ENCODE measurements at places on chromosomes 6 and 20.
A peak's percentile ranks its signal among the peaks of the same experiment; 100 is the strongest.

DNA sequence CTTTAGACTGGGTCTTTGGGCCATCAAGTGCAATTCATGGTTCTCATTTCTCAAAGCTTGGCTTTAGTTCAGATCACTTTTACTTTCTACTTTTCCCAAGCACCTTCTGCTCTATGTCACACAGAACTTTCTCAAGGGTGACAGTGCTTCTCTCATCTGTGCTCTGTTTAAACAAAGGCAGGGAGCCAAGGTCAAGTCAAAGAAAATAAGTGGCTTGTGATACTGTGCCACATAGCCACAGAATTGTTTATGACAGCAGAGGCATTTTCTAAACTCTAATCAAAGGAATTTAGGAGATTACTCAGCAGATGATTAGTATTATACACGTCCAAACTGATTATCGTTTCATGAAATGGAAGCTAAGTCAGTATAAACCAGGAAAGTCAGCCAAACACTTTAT, 348.0 kb downstream of the HDGFL1 start:
- no peaks in the 10 kb centered on the region for H3K4me1 ChIP-seq
- peak; percentile 33 for DNase-seq
- no peak overlapping the region for H3K4me3 ChIP-seq
- H3K27me3 ChIP-seq, result no peaks in the 10 kb centered on the region
- no peak overlapping the region for H3K27ac ChIP-seq

DNA sequence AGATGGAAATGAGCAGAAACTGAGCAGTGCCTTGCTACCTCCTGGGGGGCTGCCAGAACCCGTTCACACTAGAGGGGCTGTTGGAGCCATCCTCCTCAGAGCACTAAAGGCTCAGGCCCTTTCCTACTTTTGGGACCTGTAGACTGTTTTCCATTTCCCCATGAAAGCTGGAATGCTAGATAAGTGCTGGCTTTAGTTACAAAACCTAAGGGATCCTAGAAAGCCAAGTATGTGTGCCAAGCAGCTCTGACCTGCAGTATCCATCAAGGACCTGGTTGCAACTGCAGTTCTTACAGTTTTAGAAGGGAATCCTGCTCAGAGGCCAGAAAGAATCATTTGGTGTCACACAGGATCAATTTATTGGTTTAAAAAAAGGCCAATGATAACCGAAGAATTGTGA, 176.7 kb upstream of the COL21A1 start:
- peaks cover 7% of the 10 kb centered on the region for H3K4me1 ChIP-seq
- no peaks in the 10 kb centered on the region for H3K27me3 ChIP-seq
- no peak for DNase-seq
- no peak overlapping the region for H3K27ac ChIP-seq
- H3K36me3 ChIP-seq, result no peaks in the 10 kb centered on the region
- H3K4me3 ChIP-seq, result no peak overlapping the region

DNA sequence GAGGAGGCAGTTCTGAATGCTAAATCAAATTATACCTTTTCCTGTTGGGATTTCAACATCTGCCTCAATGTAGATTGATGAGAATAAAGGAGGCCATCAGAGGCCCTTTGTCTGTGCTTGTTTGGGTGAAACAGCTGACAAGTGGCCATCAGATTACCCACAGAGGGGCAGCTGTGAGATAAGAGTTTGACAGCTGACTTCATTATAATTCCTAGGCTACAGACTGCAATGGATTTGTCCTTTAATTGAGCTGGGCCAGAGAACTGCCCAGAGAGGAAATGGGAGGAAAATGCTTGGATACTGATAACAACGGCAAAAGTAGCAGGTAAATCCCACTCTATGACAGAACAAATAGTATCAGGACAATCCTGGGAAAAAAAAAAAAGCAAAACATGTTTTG, 649.4 kb downstream of the HDGFL1 start:
- no peaks in the 10 kb centered on the region for H3K4me1 ChIP-seq
- no peaks in the 10 kb centered on the region for H3K27me3 ChIP-seq
- no peak for DNase-seq

DNA sequence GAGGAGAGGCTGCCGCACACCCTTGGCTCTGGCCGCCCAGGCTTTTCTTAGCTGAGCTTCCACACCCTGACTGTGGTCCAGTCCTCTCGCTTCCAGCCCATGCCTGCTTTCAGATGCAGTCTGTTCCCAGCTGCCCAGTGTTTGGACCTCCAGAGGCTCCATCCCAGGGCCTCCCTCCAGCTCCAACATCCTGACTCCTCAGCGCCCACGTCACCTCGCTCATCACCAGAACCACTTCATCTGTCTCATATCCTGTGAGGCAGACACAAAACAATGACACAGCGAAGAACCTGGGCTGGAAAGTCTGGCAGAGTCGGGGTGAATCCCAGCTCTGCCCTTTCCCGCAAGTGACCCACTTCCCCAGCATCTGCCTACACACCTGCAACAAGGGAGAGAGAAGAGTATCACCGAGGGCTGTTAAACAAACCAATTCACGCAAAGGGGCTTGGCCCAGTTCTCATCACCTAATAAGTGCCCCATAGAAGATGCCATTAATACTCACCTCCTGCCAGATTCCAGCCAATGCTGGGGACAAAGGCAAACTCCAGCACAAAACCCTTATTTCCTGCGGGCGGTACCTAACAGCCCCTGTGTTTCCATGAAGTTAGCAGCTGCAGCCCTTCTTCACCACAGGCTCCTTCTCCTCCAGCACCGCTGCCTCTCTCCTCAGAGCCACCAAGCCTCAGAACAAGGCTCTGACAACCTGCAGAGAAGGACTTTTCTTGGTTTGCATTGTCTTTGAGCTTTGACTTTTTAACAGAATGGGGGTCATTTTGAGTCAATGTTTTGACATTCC, 133.4 kb upstream of the CDH4 start:
- no peaks in the 10 kb centered on the region for H3K27me3 ChIP-seq
- H3K27ac ChIP-seq, result no peak overlapping the region
- H3K4me1 ChIP-seq, result no peaks in the 10 kb centered on the region
- H3K36me3 ChIP-seq, result no peaks in the 10 kb centered on the region
- no peak for DNase-seq

DNA sequence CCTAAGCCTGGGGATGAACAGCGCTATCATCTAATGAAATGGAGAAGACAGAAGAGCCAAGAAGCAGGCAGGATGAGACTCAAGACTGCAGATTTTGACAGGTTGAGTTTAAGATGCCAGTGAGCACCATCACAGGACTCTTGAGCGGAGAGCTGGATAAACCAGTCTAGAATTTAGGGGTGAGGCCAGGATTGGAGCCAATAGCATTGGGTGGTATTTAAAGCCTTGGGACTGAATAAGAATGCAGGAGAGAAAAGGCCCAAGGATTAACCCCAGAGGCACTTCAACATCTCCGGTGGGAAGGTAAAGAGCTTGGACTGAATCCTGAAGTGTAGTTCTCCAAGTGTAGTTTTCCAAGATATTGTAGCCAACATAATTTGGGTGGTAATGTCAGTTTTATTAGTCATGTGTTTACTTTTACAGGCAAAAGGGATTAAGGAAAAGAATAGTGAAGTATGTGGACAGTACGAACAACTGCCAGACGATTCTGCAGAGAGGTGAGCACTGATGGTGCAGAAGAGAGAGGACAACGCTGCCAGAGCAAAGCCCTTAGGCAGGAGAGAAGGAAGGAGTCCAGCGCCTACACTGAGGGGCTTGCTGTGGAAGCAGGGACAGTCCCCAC, 85.2 kb downstream of the DTNBP1 start:
- DNase-seq, result no peak
- no peaks in the 10 kb centered on the region for H3K27me3 ChIP-seq
- no peaks in the 10 kb centered on the region for H3K36me3 ChIP-seq
- no peak overlapping the region for H3K4me3 ChIP-seq
- H3K4me1 ChIP-seq, result peaks cover 24% of the 10 kb centered on the region
- no peak overlapping the region for H3K27ac ChIP-seq

DNA sequence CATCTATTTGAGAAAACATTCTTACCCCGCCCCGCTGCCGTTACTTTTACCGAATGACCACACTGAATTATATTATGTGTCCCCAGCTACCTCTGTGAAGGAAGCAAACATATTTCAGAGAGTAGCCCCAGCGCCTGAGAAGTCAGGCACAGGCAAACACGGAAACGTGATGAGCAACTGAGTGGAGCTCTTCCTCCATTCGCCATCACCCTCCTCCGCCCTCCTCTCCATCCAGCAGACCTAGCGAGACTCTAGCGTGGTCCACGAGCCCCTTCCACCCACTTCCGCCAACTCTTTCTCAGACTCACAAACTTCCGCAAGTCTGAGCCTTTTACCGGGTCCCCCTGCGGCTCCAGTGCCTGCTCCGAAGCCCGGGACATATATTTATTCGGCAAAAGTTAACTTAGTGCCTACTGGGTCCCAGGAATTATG, 582 bp downstream of the SNRPB start:
- peaks cover 28% of the 10 kb centered on the region for H3K36me3 ChIP-seq
- peak overlapping the region; percentile 67 for H3K27ac ChIP-seq
- no peak for DNase-seq

- DNase-seq, result no peak
- H3K4me1 ChIP-seq, result no peaks in the 10 kb centered on the region
- H3K36me3 ChIP-seq, result no peaks in the 10 kb centered on the region
- H3K4me3 ChIP-seq, result no peak overlapping the region
- no peak overlapping the region for H3K27ac ChIP-seq
- no peaks in the 10 kb centered on the region for H3K27me3 ChIP-seq
These were observed 120.1 kb upstream of the CCDC28A start for GRCh38 chr6:138653435-138653834.

- H3K4me3 ChIP-seq, result peak overlapping the region; percentile 63
- H3K27me3 ChIP-seq, result no peaks in the 10 kb centered on the region
- peak; percentile 75 for DNase-seq
- peak overlapping the region; percentile 100 for H3K27ac ChIP-seq
- H3K4me1 ChIP-seq, result peaks cover 33% of the 10 kb centered on the region
These were observed 2.7 kb upstream of the EEF1A1 start for GRCh38 chr6:73523434-73524123.

GRCh38 chr6:705047-705446, 12.1 kb upstream of the EXOC2 start:
- H3K4me3 ChIP-seq, result no peak overlapping the region
- no peaks in the 10 kb centered on the region for H3K4me1 ChIP-seq
- H3K27ac ChIP-seq, result no peak overlapping the region
- H3K27me3 ChIP-seq, result no peaks in the 10 kb centered on the region
- no peaks in the 10 kb centered on the region for H3K36me3 ChIP-seq

- H3K4me1 ChIP-seq, result no peaks in the 10 kb centered on the region
- no peak for DNase-seq
- no peaks in the 10 kb centered on the region for H3K27me3 ChIP-seq
- no peak overlapping the region for H3K27ac ChIP-seq
- H3K4me3 ChIP-seq, result no peak overlapping the region
- no peaks in the 10 kb centered on the region for H3K36me3 ChIP-seq
These were observed 110.4 kb upstream of the COL21A1 start for GRCh38 chr6:56357616-56358373.

GRCh38 chr6:72497186-72497585, 124.7 kb upstream of the KCNQ5 start:
- no peak for DNase-seq
- no peaks in the 10 kb centered on the region for H3K36me3 ChIP-seq
- H3K4me3 ChIP-seq, result no peak overlapping the region
- no peaks in the 10 kb centered on the region for H3K27me3 ChIP-seq
- no peak overlapping the region for H3K27ac ChIP-seq
- H3K4me1 ChIP-seq, result no peaks in the 10 kb centered on the region

GRCh38 chr6:30487926-30488325, 1.4 kb upstream of the HLA-E start:
- peaks cover 28% of the 10 kb centered on the region for H3K36me3 ChIP-seq
- peaks cover 15% of the 10 kb centered on the region for H3K4me1 ChIP-seq
- H3K4me3 ChIP-seq, result no peak overlapping the region
- no peak for DNase-seq
- no peak overlapping the region for H3K27ac ChIP-seq
- H3K27me3 ChIP-seq, result peaks cover 10% of the 10 kb centered on the region

DNA sequence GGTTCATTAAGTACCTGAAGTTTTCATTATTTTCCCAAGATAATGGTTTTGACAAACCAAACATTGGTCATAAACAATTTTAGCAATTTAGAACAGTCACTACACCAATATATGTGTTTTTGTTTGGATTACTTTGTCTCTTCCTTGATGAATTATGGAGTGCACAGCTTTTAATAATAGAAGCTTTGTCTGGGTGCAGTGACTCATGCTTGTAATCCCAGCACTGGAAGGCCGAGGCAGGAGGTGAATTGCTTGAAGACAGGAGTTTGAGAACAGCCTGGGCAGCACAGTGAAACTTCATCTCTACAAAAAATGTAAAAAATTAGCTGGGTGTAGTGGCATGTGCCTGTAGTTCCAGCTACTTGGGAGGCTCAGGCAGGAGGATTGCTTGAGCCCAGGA, 89.4 kb upstream of the ANKEF1 start:
- no peaks in the 10 kb centered on the region for H3K27me3 ChIP-seq
- DNase-seq, result peak; percentile 28
- no peak overlapping the region for H3K27ac ChIP-seq

GRCh38 chr6:116156405-116157326, 30.7 kb upstream of the COL10A1 start:
- H3K36me3 ChIP-seq, result no peaks in the 10 kb centered on the region
- no peak for DNase-seq
- no peak overlapping the region for H3K4me3 ChIP-seq
- no peak overlapping the region for H3K27ac ChIP-seq

- no peaks in the 10 kb centered on the region for H3K4me1 ChIP-seq
- no peaks in the 10 kb centered on the region for H3K36me3 ChIP-seq
- H3K4me3 ChIP-seq, result no peak overlapping the region
- DNase-seq, result no peak
These were observed 231.7 kb upstream of the PRND start for GRCh38 chr20:4490045-4490444.

- DNase-seq, result no peak
- H3K4me3 ChIP-seq, result no peak overlapping the region
- H3K36me3 ChIP-seq, result no peaks in the 10 kb centered on the region
- H3K4me1 ChIP-seq, result peaks cover 9% of the 10 kb centered on the region
These were observed 404.4 kb downstream of the MAFB start for GRCh38 chr20:40284611-40285010.

DNA sequence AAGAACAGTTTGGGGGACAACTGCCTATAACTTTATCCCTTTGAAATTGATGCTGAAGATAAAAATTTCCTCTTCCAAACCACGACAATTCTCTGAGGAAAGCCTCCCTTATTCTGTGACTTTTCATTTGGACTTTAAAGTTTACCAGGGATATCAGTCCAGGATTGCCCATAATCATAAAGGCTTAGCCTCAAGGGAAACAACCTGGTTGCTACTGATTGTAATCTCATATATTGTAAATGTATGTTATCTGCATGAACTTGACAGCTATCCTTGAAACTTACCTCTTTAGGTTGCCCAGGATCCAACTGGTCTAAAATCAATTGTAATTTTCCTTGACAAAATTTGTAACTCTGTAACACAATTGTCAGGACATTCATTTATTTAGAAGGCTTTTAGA, 23.8 kb downstream of the TBC1D32 start:
- no peak overlapping the region for H3K27ac ChIP-seq
- no peak for DNase-seq
- peaks cover 3% of the 10 kb centered on the region for H3K36me3 ChIP-seq
- H3K4me3 ChIP-seq, result no peak overlapping the region
- H3K4me1 ChIP-seq, result no peaks in the 10 kb centered on the region
- no peaks in the 10 kb centered on the region for H3K27me3 ChIP-seq

- no peaks in the 10 kb centered on the region for H3K36me3 ChIP-seq
- no peak for DNase-seq
- peaks cover 6% of the 10 kb centered on the region for H3K27me3 ChIP-seq
- no peak overlapping the region for H3K27ac ChIP-seq
These were observed 23.5 kb upstream of the PAX1 start for GRCh38 chr20:21681922-21682318.
